Activated naive CD8-positive, alpha-beta T cell treated with anti-CD3 and anti-CD28 coated beads for 36 hours (primary cell): ENCODE measurements at places on chromosomes 3 and 15. TPM values are rescaled to one million over a fixed set of nuclear protein-coding genes. Genes with fewer than 3 reads are reported as not detected.

Gene DNASE1L3
- not detected for total RNA-seq

Gene SNX22
- 0.42 TPM for total RNA-seq

Gene VGLL3
- total RNA-seq = not detected

- H3K4me3 ChIP-seq = no peak overlapping the region
- H3K36me3 ChIP-seq = peaks cover 1% of the 10 kb centered on the region
- peaks cover 6% of the 10 kb centered on the region for H3K27me3 ChIP-seq
- DNase-seq = no peak
- H3K4me1 ChIP-seq = peaks cover 2% of the 10 kb centered on the region
Measured at GRCh38 chr3:53190659-53191058, 29.6 kb downstream of the PRKCD start.

DNA sequence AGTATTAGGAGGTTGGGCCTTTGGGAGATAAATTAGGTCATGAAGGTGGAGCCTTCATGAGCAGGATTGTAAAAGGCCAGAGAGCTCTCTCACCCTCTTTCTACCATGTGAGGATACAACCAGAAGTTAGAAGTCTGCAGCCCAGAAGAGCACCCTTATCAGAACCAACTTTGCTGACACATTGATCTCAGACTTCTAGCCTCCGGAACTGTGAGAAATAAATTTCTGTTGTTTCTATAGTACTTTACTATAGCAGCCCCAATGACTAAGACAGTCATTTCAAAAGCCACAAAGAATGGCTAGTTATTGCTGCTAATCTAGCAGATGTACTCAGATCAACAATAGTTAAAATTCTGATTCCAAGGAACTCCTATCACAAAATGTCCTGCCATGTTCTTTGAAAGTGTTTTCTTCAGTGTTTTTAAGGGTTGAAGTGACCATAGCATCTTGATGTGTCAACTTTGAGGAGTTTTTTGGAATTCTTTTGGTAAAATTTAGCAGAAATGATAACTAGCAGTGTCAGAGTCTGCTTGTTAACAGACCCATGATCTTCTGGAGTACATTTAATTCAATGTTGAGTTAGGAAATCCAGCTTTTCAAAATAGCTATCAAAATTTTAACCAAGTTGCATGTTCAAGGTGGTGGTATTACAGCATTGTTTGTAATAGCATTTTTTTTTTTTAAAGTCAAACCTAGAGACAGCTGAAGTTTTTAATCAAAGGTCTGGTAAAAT lies 10.3 kb downstream of the DZIP3 start:
- H3K4me1 ChIP-seq = peaks cover 50% of the 10 kb centered on the region
- H3K4me3 ChIP-seq = no peak overlapping the region
- no peak for DNase-seq
- H3K36me3 ChIP-seq = peaks cover 14% of the 10 kb centered on the region
- no peaks in the 10 kb centered on the region for H3K27me3 ChIP-seq
- H3K27ac ChIP-seq = no peak overlapping the region

DNA sequence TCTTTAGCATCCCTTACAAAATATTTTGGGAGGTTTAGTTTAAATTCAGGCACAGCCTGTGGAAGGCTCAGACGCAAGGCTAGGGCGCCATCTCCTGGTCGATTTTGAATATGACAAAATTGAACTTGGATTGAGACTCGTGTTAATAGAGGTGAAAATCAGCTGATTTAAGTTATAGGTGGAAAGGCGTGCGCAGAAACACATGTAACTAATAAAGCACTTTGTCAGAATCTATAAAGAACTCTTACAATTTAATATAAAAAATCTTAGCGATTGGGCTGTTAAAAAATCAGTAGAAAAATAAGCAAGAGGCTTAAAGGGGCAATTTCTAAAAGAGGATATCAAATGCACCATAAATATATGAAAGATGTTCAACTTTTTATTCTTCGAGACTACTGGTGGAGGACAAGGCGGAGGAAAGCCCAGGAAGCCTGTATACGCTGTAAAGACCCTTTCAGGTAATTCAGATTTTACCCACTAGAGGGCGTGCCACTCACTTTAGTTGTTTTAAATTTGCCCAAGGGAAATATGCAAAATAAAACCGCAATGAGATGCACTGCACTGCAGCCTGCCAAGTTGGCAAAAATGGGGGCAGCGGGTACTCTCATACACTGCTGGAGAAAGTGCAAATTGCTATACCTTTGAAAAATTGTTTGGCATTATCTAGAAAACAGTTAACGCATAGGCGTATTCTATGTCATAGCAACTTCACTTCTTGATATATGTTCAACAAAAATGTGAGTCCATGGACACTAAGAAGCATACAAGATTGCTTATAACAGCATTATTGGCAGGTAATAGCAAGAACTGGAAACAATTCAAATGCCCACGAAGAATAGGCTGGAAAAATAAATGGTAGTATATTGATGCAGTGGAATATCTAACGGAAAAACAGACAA lies 64.7 kb downstream of the SLC30A4 start:
- H3K27me3 ChIP-seq = no peaks in the 10 kb centered on the region
- H3K4me3 ChIP-seq = peak overlapping the region; percentile 61
- H3K27ac ChIP-seq = peak overlapping the region; percentile 81
- DNase-seq = peak; percentile 62

GRCh38 chr3:179882292-179882691 lies 154.4 kb downstream of the PEX5L start:
- H3K36me3 ChIP-seq = no peaks in the 10 kb centered on the region
- DNase-seq = peak; percentile 15
- no peaks in the 10 kb centered on the region for H3K4me1 ChIP-seq
- no peak overlapping the region for H3K27ac ChIP-seq
- H3K27me3 ChIP-seq = peaks cover 6% of the 10 kb centered on the region

GRCh38 chr3:67599821-67600220 lies 54.6 kb downstream of the SUCLG2 start:
- no peak overlapping the region for H3K4me3 ChIP-seq
- no peaks in the 10 kb centered on the region for H3K27me3 ChIP-seq
- no peak for DNase-seq
- H3K36me3 ChIP-seq = peaks cover 64% of the 10 kb centered on the region
- H3K4me1 ChIP-seq = peaks cover 74% of the 10 kb centered on the region

GRCh38 chr3:188439080-188439479 lies 285.1 kb downstream of the LPP start:
- H3K36me3 ChIP-seq = peaks cover 28% of the 10 kb centered on the region
- H3K27me3 ChIP-seq = no peaks in the 10 kb centered on the region
- H3K27ac ChIP-seq = peak overlapping the region; percentile 89

DNA sequence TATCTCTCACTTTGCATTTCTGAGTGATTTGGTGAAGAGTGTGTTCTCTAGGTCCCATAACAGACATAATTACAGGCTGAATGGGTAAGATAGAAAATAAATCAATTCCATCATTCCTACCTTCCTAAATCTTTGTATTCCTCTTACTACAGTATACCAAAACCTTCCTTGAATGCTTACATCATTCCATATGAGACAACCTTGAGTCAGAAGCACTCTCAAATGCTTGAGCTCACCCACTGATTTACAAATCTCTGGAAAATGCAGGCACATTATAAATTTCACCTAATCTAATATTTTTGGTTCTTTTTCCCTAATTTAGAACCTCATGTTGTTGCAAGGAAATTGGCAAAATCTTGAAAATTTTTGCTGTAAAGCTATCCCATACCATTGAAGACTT lies 239.1 kb downstream of the CBLB start:
- no peaks in the 10 kb centered on the region for H3K4me1 ChIP-seq
- no peaks in the 10 kb centered on the region for H3K36me3 ChIP-seq
- no peak overlapping the region for H3K27ac ChIP-seq
- H3K27me3 ChIP-seq = no peaks in the 10 kb centered on the region
- no peak for DNase-seq

DNA sequence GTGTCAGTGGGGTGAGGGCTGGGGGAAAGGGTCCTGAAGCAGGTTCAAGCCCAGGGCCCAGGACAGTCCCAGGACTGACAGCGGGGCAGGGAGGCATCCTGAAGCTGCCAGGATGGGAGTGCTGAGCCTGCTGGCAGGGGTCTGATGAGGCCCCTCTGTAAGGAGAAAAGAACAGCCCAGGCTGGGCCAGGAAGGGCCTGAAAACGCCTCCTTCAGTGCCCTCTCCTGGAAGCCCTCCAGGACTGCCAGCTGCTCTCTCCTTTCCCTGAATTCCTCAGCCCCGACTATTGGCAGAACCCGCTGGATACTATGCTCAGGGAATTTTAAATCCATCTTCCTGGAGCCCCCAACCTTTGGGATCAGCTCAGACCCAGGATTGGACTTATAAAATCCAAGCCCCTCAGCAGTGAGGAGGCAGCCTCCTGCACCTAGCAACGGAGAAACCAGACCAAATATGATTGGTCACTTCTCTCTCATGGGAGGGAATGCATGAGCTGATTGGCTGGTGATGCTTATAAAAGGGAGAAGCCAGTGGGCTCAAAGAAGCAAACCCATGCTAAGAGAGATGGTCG lies 203.5 kb upstream of the LINGO1 start:
- H3K36me3 ChIP-seq = no peaks in the 10 kb centered on the region
- H3K27me3 ChIP-seq = no peaks in the 10 kb centered on the region
- no peak overlapping the region for H3K4me3 ChIP-seq
- no peak overlapping the region for H3K27ac ChIP-seq
- H3K4me1 ChIP-seq = no peaks in the 10 kb centered on the region

- H3K4me1 ChIP-seq = peaks cover 56% of the 10 kb centered on the region
- DNase-seq = no peak
- H3K36me3 ChIP-seq = no peaks in the 10 kb centered on the region
- H3K27ac ChIP-seq = peak overlapping the region; percentile 11
- H3K27me3 ChIP-seq = no peaks in the 10 kb centered on the region
- no peak overlapping the region for H3K4me3 ChIP-seq
Measured at GRCh38 chr3:107684431-107684925, 161.7 kb downstream of the BBX start.

GRCh38 chr3:125684199-125684598 lies 88.9 kb upstream of the OSBPL11 start:
- H3K27ac ChIP-seq = no peak overlapping the region
- peaks cover 15% of the 10 kb centered on the region for H3K27me3 ChIP-seq
- no peak overlapping the region for H3K4me3 ChIP-seq

DNA sequence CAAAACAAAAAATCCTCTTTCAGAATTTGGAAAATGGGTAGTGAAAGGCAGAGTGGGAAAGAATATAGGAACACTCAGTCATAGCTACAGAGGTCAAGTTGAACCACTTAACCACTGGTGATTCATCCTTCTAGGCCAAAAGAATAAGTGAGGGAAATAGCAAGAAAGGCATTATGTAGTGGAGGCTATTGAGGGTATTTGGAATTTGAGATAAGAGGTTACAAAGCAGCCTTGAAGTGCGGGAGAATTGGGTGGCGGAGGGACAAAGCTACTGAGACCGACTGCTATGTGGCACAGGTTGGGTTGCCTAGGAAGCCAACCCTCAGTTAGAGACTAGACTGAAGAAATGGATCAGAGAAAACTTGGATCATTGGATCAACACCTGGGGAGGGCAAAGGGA lies 109.5 kb downstream of the SYNPR start:
- no peaks in the 10 kb centered on the region for H3K27me3 ChIP-seq
- no peaks in the 10 kb centered on the region for H3K36me3 ChIP-seq
- H3K4me1 ChIP-seq = no peaks in the 10 kb centered on the region

- no peak overlapping the region for H3K27ac ChIP-seq
- no peak overlapping the region for H3K4me3 ChIP-seq
- DNase-seq = no peak
- no peaks in the 10 kb centered on the region for H3K27me3 ChIP-seq
Measured at GRCh38 chr3:5317557-5317956, 130.1 kb downstream of the EDEM1 start.

DNA sequence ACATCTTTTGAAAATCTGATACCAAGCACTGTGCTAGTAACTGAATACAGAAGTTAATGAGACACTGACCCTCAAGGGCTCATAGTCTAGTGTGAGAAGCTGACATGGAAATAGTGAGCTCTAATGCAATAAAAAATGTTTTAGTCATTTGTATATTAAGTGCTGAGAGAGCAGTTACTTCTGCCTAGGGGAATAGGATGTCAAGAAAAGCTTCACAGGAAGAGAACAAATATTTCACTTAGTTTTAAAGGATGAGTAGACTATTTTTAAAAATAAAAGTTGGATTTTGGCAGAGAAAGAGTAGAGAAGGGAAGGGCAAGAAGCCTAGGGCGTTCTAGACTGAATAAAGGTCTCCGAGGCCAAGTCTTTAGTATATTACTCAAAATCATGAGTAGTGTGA lies 158.4 kb downstream of the ATG7 start:
- no peaks in the 10 kb centered on the region for H3K4me1 ChIP-seq
- no peak overlapping the region for H3K27ac ChIP-seq
- DNase-seq = no peak
- H3K27me3 ChIP-seq = no peaks in the 10 kb centered on the region
- peaks cover 12% of the 10 kb centered on the region for H3K36me3 ChIP-seq

GRCh38 chr15:40325188-40325587 lies 1.7 kb downstream of the INAFM2 start:
- no peak overlapping the region for H3K27ac ChIP-seq
- peaks cover 12% of the 10 kb centered on the region for H3K36me3 ChIP-seq
- H3K27me3 ChIP-seq = no peaks in the 10 kb centered on the region
- DNase-seq = no peak
- H3K4me3 ChIP-seq = peak overlapping the region; percentile 71

- peaks cover 49% of the 10 kb centered on the region for H3K27me3 ChIP-seq
- no peak overlapping the region for H3K4me3 ChIP-seq
- no peak overlapping the region for H3K27ac ChIP-seq
- no peaks in the 10 kb centered on the region for H3K36me3 ChIP-seq
- no peak for DNase-seq
Measured at GRCh38 chr3:115804713-115805119, 181.4 kb downstream of the GAP43 start.

DNA sequence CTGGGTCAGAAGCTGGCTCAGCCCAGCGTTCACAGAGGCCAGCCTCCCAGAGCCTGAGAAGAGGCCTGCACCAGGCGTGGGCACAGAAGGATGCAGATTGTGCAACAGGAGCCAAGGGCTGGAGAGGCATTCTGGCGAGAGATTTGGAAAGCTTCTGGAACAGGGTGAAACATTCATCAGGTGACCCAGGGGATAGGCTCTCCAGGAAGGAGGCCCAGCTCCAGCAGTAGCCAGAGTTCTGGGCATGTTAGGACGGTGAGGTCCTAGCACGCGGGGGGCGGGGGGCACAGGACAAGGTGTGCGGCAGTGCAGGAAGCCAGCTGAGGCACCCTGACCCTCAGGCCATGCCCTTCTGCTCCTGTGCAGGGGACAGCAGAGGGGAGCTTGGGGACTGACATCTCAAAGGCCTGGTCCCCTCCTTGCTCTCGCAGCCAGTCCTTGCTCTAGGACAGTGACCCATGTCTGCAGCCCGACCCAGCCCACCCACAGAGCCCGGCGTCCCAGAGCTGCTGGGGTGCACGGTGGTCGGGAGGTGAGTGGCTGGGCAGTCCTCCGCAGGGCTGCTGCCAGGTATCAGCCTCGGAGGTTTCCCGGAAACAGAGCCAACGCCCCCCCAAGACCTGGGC lies 111.7 kb upstream of the KLF13 start:
- H3K36me3 ChIP-seq = no peaks in the 10 kb centered on the region
- H3K27ac ChIP-seq = peak overlapping the region; percentile 45
- no peak for DNase-seq
- peak overlapping the region; percentile 45 for H3K4me3 ChIP-seq
- no peaks in the 10 kb centered on the region for H3K27me3 ChIP-seq

DNA sequence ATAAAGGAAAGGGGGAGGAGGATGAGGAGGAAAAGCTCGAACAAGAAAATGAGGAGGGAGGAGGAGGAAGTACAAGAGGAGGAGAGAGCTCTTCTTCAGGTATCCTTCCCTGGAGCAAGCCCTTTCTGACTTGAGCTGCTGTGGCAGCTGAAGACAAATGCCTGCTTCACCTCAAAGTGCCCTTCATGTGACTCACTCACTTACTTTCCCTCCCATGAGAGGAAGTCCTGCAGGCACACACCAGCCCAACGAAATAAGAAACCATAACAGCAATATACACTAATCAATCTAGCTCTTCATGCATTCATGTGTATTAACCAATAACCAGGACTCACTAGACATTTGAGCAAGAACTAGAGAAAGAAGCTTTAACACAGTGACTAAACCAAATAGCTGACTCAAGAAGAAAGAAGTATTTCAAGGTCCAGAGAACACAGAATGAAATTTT lies 251.9 kb downstream of the IGSF11 start:
- H3K36me3 ChIP-seq = no peaks in the 10 kb centered on the region
- no peak for DNase-seq
- no peak overlapping the region for H3K27ac ChIP-seq
- H3K4me1 ChIP-seq = no peaks in the 10 kb centered on the region
- peaks cover 25% of the 10 kb centered on the region for H3K27me3 ChIP-seq
